ENCODE measurements at places on chromosomes 1 and 21.

DNA sequence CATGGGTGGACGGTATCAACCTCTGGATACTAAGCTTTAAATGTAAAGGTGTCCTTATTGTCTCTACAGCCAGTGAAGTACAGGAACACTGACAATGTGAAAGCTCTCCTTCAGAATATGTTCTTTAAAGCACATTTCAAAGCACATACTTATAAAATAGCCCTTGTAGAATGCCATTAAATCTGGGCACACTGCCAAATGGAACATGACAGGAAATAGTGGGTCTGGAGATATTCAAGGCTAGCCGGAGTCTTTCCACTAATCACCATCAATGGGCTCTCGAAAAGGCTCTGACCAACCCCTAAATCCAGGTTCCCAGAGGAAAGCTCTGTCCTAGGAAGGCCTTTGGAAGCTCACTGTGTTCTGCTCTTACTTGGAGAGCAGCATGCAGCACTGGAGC is 46.6 kb downstream of the PLD5 start:
- DNase-seq, result no peak

- DNase-seq, result no peak
Observed at GRCh38 chr21:41425588-41425953, 468 bp upstream of the MX1 start.

DNA sequence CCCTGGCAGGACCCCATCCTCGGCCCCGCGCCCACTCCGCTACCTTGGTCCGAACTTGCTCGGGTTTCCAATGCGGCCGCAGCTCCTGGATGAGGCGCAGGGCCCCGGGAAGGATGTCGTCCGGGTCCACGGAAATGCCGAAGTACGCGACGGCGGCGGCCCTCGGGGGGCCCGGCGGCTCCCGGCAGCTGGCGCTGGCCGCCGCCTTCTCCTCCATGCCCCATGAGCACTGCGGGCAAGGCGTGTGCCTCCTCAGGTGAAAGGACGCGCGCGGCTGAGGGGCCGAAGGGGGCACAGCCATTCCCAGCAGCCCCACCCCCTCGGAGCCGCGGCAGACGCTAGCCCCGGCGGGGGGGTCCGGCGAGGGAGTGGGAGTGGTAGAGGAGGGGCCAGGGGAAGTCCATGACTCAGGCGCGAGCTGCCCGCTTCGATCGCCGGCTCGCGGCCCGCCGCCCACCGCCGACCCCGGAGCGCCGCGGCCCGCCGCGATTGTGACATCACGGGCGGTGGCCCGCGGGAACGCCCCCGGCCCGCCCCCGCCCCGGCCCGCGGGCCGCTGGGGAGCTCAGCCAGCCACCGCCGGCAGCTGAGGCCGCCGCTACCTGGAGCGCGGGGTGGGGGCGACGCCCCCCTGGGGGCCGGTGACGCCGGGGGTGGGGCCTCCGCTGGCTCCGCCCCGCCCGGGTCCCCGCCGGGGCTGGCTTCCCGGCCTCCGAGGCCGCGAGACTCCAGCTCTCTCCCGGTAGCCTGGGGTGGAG is at the start of gene ETNK2:
ETNK2 (minus strand) TSS at position 493 of the 758 bp plus-strand sequence; CDS start at position 301, 192 bp downstream.
- DNase-seq, result peak; percentile 47

GRCh38 chr21:37848721-37849490 is 67.4 kb downstream of the KCNJ6 start:
- no peak for DNase-seq

GRCh38 chr1:204295671-204296070 is 64.1 kb downstream of the PLEKHA6 start:
- DNase-seq, result no peak
